WTC11 (cell line): ENCODE measurements at places on chromosomes 7 and 10.
A peak's percentile ranks its signal among the peaks of the same experiment; 100 is the strongest.

DNA sequence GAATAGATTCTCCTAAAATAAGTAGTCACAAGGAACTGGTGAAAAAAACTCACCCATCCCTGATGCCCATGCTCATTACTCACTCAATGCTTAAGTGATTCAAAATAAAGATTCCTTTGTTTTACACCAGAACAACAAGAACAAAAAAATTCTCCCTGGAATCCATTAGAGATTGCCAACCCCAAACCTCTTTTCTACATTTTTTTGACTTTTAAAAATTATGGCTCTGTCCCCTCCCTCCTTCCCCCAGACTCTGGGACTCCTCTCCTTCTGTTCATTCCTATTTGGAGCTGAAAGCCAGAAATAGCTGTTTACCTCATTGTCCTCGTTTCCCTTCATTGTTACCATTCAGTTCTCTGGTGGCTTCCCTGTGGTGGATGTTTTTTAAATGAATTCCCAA lies 63.2 kb upstream of the FHIP2A start:
- DNase-seq: no peak

DNA sequence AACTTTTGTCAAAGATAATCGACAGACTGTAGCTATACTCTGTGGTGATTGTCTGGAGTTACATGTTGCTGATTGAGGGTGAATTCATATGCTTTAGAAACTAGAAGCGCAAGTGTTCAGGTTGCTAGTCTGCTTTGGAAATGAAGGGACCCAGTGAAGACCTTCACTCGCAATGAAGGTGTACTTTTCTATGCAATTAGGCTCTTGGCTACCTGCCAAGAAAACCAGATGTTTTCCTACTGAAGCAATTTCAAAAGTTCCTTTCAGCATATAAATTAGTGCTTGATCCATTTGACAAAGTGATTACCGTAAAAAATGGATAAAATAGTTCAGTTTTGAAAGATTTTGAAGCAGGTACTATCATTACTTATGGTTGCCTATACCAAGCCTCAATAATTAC lies 10.0 kb upstream of the STK31 start:
- DNase-seq: no peak

DNA sequence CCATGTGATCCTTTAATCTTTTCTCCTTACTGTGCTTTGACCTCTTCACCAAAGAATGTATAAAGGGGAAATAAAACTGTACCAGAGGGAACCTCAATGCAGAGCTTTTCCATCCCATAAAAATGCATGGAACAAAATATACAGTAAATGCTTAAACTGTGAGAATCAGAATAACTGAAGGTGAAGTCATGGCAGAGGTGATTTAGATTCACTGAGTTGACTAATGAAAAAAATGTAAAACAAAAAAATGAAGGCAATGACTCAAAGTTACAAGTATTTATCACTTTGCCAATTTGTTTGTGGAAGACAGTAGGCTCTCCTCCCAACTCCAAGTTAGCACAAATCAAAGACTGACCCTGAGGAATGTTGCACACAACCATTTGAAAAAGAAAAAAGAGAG lies 1331.6 kb upstream of the SORCS1 start:
- no peak for DNase-seq

DNA sequence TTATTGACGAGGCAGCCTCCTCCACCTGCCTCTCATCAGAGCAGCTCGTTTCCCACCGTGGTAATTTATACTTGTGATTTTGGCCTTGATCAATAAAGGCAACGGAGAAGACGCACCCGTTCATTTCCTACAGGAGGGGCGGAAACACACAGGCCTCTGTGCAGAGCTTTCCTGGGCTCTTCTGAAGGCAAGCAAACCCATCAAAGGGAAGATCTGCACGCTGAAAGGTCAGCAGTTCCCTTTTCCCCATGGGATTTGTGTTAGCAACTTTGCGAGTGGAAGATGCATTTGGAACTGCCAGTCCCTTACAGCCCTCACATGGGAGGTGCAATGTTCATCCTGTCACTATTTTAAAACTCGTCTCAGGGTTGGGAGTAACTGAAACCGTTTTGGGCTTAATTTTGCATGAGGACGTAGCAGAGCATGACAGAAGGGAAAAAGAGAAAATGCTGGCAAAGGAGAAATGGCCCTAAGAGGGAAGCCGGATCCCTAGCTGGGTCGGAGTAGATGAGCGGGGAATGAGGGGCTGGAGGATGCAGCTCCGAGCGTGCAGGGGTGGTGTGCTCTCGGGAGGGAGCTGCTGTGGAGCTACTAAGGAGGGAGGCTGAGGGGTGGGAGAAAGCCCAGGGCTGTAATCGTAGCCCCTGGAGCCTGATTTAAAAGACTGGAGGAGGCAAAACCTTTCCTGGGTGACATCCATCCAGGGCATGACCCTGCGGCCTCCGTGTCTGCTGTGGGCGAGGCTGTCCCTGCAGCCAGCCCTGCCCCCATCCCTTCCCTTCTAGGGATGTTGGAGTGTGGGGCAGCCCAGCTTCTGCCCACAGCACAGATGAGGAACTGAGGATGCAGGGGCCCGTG lies 111.1 kb upstream of the FAM20C start:
- DNase-seq: no peak

DNA sequence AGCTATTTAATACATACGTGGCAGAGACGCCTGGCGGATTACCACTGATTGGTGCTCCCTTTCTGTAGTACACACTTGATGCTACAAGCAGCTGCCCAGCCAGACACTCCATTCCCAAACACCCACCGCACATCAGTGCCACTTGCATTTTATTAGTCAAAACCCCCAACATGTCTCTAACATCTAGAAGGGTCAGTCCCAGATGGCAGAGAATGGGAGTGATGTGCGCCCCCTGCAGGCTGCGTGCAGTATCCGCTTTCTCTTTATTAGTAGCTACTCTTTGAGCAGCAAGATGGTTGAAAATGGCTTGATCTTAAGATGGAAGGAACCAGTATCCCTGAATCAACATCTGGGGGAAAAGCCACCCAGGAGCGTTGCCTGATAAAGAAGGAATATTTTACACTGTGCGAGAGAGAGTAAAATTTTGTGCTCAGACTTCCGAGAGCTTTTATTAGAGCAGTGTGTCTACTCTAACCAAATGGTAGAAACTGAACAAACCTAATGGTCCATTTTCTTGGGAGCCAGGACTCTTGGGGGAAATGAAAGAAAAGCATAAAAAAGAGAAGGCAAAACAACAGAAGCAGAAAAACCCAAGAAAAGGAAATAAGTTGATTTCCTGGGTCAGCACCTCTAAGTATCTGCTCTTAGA lies 78.3 kb downstream of the ST8SIA6 start:
- DNase-seq: peak; percentile 80

GRCh38 chr7:604001-604883 lies 84.6 kb upstream of the PDGFA start:
- no peak for DNase-seq

DNA sequence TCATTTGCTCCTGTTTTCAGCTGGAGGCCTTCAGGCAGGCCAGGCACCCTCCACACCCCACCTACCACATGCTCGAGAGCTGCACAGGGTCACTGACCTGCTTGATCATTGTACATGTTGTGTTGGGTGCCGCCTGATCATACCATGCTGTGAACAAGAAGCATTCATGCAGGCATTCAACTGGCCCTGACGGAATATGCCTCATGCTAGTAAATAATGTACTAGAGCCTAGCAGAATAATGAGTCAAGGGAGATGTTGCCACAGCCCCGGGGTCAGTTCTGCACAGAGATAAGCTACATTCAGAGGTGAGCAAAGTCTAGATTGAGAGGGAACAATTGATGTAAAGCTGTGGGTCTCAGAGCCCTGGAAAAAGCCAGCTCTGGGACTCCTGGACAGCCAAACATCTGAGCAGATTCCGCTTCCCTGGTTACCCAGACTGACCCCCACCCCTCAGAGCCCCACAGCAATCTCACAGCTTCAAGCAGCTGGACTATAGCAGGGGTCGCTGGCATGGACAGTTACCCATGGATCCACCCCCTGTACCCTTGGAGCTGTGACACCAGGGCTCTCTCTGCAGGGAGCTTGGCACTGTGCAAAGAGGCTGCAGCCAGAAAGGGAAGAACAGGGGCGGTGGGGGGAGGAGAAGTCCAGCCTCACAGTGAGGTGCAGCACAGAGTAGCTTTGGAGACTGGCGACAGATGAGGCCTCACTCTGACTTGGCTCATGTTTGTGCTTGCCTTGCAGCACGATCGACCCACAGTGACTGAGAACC lies 86.6 kb downstream of the FRMPD2 start:
- DNase-seq: no peak

DNA sequence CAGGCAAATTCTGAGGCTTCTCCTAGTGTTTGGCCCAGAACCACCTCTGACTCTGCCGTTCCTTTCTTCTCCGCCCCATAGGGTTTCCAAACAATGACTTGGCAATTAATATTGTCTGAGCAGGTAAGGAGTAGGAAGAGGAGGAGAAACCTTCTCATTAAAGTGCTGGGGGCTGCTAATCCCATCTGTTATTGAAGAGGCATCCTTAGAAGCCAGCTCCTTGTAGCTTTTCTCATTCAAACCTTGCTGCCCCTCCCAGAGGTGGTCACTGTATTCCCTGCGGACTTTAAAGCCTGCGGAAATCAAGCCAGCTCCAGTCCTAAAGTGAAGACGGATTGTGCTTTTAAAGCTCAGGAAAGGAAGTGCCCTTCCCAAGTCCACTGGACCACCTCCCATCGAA lies 1.4 kb upstream of the NKX1-2 start:
- DNase-seq: no peak

DNA sequence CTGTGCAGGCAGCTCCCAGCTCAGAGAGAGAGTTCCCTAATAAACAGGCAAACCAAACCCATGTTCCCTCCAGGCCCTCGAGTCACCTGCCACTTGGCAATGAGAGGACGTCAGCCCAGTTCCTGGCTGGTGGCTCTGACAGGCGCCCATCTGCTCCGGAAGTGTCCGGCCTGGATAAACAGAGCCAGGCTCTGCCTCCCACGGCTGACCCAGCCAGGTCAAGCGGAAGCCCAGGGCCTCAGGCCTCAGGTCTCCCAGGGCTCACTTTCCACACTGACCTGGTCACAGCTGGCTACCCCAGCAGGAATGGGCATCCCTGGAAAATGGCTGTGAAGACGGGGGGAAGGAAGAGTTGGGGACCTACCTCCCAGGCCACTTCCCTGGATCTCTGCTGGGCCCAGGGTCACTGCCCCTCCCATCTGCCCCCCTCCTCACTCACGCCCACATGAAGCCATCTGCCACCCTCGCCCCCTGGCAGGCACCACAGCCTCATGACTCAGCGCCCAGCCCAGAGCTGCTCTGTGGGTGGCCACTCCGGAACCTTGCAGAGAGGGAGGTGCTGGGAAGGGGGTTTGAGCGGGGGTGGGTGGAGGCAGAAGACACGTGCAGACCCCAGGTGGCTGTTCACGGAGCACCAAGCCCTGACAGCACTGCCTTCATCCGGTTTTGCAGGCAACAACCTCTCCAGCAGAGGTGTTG lies 37.4 kb upstream of the DUSP5 start:
- DNase-seq: no peak

GRCh38 chr10:44046605-44047004 lies 338.3 kb downstream of the CXCL12 start:
- DNase-seq: no peak

DNA sequence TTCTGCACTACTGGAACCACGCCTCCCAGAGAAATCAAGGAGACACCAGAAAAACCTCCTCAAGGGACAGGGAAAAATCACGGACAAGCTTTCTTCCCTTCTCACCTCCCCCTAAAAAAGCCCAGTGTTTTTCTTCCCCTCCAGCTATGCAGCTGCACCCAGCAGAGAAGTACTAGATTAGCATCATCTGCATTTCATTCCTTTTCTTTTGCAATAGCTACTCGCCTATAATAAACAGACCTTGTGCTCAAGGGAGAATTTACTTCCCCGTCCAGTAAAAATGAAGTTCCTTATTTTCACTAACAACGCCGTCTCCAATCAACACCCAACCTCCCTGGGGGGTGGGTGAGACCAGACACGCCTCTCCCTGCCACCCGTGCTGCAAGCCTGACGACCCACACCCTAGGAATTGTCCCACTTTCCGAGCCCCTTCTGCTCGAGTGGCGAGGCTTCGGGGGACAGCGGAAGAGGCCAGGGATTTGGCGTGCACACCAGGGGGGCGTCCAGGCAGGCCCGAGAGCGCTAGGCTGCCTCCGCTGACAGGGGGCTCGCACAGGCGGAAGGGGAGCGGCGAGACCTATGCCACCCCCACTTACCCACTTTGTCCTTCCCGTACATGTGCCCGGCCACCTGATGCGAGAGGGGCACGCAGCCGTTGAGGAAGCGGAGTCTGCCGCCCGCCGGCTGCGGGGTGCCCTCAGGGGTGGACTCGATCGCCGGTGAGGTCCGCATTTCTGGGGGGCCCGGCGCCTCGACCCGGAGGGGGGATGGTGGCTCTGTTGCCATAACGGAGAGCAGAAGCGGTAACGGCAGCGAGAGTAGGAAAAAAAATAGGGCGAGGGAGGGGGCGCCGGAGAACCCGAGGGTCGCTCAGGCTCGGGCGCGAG lies 625 bp downstream of the IPMK start:
- DNase-seq: peak; percentile 41

DNA sequence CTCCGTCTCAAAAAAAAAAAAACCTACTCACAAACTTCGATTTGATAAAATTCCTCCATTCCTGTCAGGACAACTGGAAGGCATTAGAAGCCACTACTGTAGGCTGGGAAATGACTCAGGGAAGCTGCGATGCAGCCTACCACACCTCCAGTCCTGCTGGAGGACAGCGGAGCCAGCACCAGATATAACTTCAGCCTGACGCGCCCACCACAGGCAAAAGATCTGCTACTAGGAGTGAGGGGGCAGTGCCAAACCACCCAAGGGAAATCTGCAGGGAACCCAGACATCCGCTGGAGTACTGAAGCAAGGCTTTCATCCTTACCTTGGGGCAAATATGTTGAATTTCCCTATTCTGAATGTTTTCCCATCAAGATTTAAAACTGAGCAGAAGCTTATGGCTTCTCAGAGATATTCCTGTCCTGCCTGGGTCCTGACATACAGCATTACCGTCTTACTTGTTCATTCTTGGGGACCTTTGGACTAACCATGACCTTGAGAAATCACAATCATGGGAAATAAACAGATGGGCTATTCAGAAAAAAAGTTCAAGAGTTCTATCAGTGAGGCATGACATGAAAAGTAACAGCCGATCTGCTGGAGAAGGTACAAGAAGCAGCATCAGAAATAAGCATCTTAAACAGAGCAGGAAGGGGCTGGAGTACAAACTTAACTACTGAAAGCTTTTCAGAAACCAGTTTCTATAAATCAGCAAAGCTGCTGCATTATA lies 20.4 kb downstream of the BCCIP start:
- no peak for DNase-seq

DNA sequence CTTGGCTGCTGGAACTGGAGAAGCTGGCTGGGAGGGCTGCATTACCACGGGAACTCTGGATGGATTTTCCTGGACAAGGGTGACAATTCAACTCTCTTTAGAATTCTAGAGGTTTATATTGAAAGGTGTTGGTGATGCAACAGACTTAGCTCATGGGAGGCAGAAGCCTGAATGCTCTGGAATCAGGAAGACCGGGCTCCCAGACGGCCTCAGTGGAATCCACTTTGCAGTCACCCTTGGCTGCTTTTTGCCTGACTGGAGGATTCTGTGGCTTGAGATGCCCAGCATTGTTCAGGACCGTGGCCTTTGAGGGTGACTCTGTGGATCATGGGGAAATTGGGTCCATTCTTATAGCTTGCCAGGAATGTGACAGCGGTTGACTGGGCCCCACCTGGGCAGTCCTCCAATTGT lies 32.3 kb downstream of the PYROXD2 start:
- no peak for DNase-seq
